ENCODE measurements at places on chromosomes 7 and 10. TPM values are rescaled to one million over a fixed set of nuclear protein-coding genes. Genes with fewer than 3 reads are reported as not detected.

C10orf53 gene
- not detected for total RNA-seq

FANK1 gene
- 2.8 TPM for total RNA-seq

FRAT1 gene
- 1.7 TPM for total RNA-seq

KAZALD1 gene
- 3.0 TPM for total RNA-seq

INTS15 gene
- 24.4 TPM for total RNA-seq

AGAP5 gene
- total RNA-seq = 2.2 TPM

CEP55 gene
- total RNA-seq = 65.2 TPM

ARHGAP22 gene
- total RNA-seq = 4.7 TPM

NRG3 gene
- not detected for total RNA-seq

ARPC1B gene
- 285 TPM for total RNA-seq

FAM25C gene
- total RNA-seq = not detected

EGR2 gene
- 0.52 TPM for total RNA-seq

ZNF804B gene
- not detected for total RNA-seq

ZNF138 gene
- total RNA-seq = 3.3 TPM

PLPP4 gene
- 0.28 TPM for total RNA-seq

SMARCD3 gene
- total RNA-seq = 9.7 TPM

CHN2 gene
- total RNA-seq = not detected

POM121C gene
- total RNA-seq = 41.7 TPM

TRIM74 gene
- 0.30 TPM for total RNA-seq

SLC18A2 gene
- 0.03 TPM for total RNA-seq

OGDH gene
- 27.9 TPM for total RNA-seq

ENTPD1 gene
- not detected for total RNA-seq

GPAM gene
- 6.6 TPM for total RNA-seq

WDR11 gene
- 23.9 TPM for total RNA-seq

GPC2 gene
- 0.84 TPM for total RNA-seq

All from A549 treated with GW870086 at 1 μM for 4 hours (cell line).